ENCODE measurements at places on chromosomes 3 and 15.
A peak's percentile ranks its signal among the peaks of the same experiment; 100 is the strongest.

- no peak for DNase-seq
Measured at GRCh38 chr3:53151465-53151864, 9.5 kb upstream of the PRKCD start.

- DNase-seq = no peak
Measured at GRCh38 chr3:160076519-160076918, 87.9 kb downstream of the IL12A start.

- no peak for DNase-seq
Measured at GRCh38 chr3:156397534-156397933, 157.4 kb downstream of the SSR3 start.

DNA sequence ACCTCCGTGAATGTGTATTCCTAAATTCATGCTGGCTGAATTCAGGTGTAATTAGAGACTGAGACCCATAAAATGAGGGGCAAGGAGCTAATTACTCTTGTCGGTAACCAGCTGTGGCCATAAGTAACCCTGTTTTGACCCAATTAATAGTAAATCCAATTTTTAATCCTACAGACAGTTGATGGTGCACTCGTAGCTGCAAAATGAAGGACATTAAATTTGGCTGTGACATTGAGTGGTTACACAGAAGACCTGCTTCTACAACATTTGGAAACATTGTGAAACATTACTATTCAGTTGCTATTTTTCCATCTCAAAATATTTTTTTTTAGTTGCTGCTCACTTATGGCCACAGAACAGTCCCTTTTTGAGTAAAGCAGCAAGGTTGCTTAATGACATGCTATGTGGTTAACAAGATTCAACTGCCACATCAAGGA, 33.0 kb downstream of the MBNL1 start:
- no peak for DNase-seq

DNA sequence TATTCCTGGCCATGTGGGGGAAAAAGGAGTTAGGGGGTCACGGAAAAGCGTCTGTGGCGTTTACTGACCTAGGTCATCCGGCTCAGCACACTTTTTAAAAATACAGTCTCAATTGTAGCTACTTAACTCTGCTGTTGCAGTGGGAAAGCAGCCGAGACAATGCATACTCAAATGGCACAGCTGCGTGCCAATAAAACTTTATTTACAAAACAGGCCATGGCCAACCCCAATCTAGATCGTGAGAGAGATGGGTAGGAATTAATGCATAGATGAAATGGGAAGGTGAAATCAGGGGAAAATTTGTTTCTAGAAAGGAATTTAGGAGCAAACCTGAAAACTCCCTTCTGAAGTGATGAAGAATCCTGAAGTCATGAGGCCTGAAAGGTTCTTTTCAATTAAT, 22.0 kb upstream of the FRMD4B start:
- no peak for DNase-seq

- no peak for DNase-seq
Measured at GRCh38 chr3:129417326-129417725, 11.1 kb downstream of the EFCAB12 start.

- no peak for DNase-seq
Measured at GRCh38 chr3:57793737-57794187, 37.7 kb downstream of the SLMAP start.

DNA sequence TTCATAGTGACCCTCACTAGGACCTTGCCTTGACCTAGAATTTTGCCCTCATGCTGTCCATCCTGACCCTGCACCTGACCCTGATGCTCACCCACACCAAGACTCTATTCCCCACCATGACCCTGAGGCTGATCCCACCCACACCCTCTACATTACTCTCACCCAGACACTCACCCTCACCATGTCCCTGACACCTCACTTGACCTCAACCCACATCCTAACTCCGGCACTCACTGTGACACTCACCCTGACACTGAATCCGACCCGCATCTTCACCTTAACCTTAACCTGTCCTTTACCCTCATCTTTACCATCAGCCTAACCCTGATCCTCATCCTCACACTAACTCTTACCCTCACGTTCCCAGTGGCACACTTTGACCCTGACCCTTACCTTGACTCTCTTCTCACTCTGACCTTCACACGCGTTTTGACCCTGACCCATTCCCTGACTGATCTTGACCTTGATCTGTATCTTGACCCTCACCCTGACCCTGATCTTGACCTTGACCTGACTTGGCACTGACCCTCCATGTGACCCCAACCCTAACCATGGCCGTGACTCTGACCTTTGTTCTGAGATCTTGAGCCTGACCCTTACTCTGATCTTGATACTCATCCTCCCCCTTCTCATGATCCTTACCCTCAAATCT, 22.2 kb upstream of the SLC25A26 start:
- DNase-seq = no peak

DNA sequence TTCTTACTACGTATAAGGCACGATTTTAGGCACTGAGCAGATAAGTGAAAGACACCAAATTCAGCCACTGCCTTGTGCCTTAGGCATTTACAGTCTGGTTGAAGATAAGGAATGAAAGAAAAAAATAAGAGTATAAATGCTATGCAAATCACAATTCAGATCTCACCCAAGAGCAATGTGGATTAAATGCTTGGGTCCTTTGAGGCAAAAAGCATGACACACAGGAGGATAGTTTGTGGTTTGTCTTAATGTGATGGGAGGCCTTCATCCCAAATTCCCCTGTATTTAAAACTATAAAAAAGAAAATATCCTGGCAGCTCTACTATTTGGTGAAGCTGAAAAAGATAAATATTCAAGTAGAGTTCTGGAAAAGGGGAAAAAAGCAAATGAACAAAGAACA, 79.8 kb downstream of the TGFBR2 start:
- no peak for DNase-seq

GRCh38 chr15:85422607-85423006, 42.2 kb downstream of the AKAP13 start:
- no peak for DNase-seq

- no peak for DNase-seq
Measured at GRCh38 chr3:8868996-8869395, 94.3 kb downstream of the RAD18 start.

GRCh38 chr3:33937628-33938027, 139.2 kb downstream of the PDCD6IP start:
- no peak for DNase-seq

DNA sequence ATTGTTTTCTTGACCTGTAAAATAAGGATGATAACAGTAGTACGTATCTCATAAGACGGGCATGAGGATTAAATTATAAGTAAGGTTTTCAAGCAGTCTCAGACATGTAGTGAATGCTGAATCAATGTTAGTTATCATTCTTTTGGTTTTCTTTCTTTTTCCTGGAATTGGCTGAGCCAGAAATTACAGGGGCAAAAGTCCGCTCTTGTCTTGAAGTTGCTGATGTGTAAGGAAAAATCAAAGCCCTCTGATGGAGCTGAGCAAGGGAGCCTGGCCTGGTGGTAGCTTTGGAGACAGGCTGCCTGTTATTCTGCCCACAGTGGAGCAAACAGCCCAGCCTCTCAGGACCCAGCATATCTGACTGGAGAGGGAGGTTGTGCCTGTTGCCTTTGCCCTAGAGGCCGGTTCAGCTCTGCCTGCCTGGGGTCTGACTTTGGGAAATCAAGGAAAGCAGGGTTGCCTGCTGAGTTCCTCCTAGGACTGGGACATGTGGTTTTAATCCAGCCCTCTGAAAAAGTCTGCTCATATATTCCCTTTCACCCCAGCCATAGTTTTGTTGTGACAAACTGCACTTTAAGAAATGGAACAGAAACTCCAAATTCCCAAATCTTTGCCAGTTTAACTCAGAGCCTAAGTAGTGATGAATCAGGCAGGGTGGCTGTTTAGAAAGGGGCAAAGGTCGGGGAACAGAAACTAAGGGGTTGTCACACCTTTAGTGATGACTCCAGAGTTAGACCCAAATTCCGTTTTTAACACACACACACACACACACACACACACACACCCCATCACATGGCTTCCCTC, 40.1 kb downstream of the GASK1A start:
- no peak for DNase-seq

DNA sequence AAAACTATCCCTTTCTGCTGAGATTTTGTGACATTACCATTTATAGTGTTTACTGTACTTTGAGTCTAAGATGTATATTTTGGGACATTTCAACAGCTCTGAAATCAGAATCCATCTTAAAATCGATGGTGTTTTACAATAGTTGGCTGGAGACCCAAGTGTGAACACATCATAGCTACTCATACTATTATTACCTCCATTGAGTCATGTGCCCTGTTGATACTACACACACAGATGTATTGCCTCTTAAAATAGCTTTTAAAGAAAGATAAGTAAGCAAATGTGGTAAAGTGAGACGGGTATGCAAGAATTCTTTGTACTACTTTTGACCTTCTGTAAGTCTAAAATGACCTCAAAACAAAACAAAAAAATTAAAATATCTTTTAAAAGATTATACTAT, 6.7 kb downstream of the LMOD3 start:
- DNase-seq = no peak

GRCh38 chr3:157064402-157064801, 95.5 kb downstream of the CCNL1 start:
- no peak for DNase-seq

GRCh38 chr15:48963524-48964113, at the start of gene SHC4:
TSS of gene SHC4 (minus strand) at chr15:48963919. CDS start at chr15:48963015, 904 bp downstream.
- peak; percentile 28 for DNase-seq

- no peak for DNase-seq
Measured at GRCh38 chr15:55834331-55834730, 91.4 kb upstream of the PRTG start.

DNA sequence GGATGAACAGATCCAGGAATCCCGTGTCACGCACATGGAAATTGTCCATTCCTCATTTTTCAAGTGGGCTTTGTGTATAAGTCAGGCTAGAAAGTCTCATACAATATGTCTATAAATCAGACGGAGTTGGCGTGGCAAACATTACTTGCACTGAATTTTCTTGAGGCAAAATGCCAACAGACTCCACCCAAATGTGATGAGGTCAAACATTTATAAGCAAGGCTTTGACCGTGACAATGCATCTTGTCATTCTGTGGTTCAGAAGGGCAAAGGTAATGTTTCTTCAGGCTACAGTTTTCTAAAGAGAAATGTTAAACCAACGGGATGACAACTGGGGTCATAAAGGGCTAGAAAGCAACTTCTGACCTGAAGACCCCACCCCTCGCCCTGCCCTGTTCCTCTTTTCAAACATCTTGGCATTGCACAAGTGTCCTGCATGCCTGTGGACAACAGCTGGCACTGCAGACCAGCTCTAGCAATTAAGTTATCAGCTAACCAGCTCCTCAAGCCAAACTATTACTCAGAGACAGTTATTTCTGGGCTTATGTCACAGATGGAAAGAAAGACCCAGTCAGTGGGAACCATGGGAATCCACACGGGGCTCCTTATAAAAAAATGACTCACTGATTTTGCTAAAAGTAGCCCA, 36.5 kb upstream of the SPTBN5 start:
- DNase-seq = no peak

DNA sequence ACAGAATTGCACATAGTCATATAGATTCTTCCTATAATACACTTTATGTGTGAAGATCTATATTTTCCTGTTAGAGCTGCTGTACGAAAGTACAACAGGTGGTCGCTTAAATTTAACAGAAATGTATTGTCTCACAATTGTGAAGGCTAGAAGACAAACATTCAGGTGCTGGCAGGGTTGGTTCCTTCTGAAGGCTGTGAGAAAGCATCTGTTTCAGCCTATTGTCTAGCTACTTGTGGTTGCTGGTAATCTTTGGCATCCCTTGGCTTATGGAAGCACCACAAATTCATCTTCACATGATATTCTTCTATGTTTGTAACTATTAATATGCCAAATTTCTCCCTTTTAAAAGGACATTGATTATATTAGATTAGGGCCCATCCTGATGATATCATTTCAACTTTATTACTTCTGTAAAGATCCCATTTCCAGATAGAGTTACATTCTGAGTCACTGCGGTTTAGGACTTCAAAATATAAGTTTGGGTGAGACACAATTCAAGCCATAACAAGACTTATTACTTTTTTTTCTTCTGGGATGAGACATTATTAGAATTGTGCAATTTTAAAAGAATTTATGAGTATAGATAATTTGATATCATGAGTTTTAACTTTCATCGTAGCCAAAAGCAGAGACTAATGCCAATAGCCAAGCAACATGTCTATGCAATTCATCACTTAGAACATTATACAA, 248.1 kb upstream of the BCHE start:
- DNase-seq = no peak

GRCh38 chr15:38424101-38424552, 29.8 kb upstream of the FAM98B start:
- no peak for DNase-seq

DNA sequence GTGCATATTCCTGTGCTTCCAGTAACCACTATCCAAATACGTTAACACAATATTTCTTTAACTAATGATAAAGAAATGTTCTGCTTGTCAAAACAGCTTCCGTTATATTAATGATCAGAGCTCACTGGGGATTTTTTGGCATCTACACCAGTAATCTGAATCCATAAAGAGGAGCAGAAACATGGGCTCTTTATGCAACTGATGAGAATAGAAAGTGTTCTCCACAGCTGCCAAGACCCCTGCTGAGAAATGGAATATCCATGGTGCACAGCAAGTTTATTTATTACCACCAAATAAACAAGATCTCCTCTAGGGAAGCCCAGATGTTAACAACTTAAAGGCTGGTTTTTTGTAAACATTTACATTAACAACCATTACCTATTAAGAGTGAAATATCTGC, 54.5 kb downstream of the ALDH1A2 start:
- no peak for DNase-seq

- no peak for DNase-seq
Measured at GRCh38 chr15:70171256-70171886, 73.7 kb upstream of the TLE3 start.

DNA sequence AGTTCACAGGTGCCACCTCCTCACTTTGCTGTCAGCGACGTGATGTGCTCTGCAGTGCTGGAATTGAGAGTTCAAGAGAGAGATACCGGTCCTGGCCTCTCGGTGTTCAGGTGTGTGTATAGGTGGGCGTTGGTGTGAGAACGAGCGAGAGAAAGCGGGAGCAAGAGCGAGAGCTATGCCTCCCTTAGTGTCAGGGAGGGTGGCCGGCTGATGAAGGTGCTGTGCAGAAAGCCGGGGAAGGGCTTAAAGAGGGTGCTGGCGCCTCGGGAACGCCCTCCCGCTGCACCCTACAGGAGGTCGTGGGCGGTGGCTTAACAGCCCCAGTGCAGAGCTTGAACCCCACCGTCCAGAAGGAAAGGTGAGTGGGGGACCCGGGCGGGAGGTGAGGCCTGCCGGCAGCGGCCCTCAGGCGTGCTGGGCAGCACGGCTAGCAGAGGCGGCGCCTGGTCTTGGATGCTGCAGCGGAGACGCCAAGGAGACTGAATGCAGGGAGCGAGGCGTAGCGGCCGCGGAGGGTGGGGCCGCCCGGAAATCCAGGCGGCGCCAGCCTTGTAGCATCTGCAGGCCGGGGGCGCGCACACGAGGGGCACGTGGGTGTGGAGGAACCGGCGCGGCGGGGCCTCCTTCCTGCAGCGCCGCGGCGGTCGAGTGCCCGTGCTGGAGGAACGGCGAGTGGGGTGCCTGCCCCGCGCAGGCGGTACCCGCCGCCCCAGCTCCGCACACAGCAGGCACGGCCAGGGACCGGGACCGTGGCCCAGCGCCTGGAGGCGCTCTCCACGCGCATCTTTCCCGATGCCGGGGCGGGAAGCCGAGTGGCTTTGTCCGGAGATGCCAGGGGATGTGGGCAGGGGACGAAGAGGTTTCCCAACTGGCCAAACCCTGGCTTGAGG, 246.8 kb upstream of the TOPAZ1 start:
- DNase-seq = no peak

GRCh38 chr3:67401921-67402320, 252.5 kb downstream of the SUCLG2 start:
- DNase-seq = no peak
